Astrocyte of the hippocampus (primary cell): ENCODE measurements at places on chromosomes 1 and 21.

DNA sequence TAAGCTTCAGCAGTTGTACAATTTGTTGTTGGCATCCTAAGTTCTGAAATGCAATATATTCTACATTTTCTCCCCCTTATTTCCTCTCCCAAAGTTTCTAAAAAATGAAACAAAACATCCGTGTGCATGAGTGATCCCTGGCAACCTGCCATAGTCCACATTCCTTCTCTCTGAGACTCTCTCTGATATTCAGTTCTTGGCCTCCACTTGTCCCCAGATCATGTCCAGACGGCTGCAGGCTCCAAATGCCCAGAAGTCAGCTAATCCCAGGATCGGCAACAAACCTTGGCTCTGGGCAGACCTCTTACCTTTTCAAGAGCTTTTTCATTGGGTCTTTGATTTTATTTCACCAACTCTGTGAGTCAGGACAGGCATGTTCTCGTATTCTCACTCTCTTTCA, 187.8 kb downstream of the ETS2 start:
- DNase-seq: peak; percentile 92

DNA sequence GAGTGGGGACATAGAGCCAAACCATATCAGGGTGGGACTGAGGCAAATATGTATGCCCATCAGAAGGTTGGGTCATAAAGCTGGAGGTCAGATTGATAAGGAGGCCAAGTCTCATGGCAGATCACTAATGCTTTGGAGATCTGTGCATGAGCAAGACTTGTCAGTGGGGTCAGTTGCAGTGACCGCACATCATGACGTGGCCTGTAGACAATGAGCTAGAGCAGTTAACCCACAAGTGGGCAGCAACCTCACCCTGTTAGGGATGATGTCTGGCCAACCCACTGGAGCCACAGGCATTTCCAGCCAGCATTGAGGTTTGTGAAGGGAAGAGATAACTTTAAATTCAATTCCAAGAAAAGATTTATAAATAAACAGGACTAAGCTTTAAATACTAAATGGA, 66.7 kb downstream of the XCL1 start:
- peak; percentile 90 for DNase-seq

- DNase-seq: peak; percentile 97
These were observed at the start of gene CENPS for GRCh38 chr1:10430216-10431069. CENPS (plus strand) TSS chr1:10430433; CDS start chr1:10430518, 85 bp downstream.

GRCh38 chr1:113835686-113836290, 23.5 kb upstream of the RSBN1 start:
- DNase-seq: peak; percentile 60

GRCh38 chr1:151934048-151934493, 24.8 kb upstream of the THEM4 start:
- peak; percentile 79 for DNase-seq

DNA sequence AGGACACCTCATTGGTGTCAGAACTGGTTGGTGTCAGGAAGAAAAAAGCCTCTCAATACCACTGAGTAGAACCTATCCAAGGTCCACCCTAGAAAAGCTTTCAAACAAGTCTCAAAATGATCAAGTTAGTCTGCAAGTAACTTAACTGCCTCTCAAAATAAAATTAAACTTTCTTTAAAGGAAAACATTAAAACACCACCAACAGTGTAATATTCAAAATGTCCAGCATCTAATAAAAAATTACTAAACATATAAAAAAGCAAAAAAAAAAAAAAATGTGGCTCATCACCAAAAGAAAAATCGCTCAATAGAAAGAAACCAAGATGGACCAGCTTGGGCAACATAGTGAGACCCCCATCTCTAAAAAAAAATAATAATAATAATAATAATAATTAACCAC, 18.7 kb upstream of the OLFML2B start:
- no peak for DNase-seq

GRCh38 chr1:203038217-203038741, 12.0 kb downstream of the PPFIA4 start:
- DNase-seq: peak; percentile 93

DNA sequence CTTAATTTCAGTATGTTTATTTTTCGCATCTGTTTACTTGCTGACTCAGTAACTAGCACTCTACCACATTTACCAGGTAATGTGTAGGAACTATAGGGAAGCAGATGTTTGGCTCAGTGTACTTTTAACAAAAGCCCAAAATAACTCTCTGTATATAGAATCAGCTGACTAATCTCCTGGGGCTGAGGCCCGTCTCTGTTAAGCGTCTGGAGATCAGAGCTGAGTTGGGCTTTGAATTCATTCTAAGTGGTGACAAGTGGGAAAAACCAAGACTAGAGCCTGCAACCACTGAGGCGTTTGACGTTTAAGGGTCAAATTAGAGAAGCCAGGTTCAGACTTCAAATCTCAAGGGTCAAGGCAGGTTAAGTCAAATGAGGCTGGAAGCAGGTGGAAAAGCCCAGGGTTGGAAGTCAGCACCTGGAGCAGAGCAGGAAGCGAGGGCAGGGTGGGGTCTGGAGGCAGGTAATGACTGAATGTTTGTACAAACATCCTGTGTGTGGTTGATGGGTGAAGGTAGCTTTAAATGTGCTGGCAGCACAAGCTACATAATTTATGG, 56.8 kb upstream of the LYST start:
- DNase-seq: no peak

DNA sequence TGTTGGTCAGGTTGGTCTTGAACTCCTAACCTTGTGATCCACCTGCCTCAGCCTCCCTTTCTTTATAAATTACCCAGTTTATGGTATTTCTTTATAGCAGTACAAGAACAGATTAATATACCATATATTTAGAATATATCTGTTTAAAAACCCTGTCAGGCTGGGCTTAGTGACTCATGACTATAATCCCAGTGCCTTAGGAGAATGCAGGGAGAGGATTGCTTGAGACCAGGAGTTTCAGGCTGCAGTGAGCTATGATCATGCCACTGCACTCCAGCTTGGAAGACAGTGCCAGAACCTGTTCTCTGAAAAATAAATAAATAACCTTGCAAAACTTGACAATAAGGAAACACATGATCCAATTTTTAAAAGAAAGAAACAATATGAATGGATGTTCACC, 43.9 kb downstream of the ZNF684 start:
- DNase-seq: no peak

DNA sequence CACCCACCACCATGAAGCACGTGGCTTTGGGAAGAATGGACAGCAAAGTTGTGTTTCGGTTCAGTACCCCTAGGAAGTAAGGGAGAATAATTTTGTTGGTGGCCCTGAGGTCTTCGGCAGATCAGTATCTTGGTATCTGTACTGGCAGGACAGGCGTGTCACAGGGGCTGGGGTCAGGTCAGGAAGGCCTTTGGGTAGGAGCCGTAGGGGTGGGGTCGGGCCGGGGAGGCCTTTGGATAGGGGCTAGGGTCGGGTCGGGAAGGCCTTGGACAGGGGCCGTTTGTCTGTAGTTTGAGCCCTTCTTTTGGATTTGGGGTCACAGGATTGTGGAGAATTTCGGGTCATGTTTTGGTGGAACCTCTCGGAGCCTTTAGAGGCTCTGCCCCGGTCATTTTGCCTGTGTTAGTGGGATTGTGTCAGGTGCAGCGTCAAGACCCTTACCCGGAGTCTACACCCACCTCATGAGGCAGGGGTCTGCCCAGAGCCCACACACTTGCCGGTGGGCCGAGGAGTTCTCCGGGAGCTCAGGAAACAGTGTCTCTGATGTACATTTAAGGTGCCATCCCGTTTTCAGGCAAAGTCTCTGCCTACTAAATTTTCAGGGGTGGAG, 75.3 kb upstream of the COL6A1 start:
- no peak for DNase-seq

GRCh38 chr1:155859881-155860871, 809 bp downstream of the SYT11 start:
- DNase-seq: peak; percentile 97

- no peak for DNase-seq
These were observed 356.9 kb upstream of the RUNX1 start for GRCh38 chr21:35405981-35406380.

GRCh38 chr1:160420881-160421842, 20.8 kb downstream of the VANGL2 start:
- no peak for DNase-seq

- no peak for DNase-seq
These were observed 495.5 kb upstream of the RGS18 start for GRCh38 chr1:191662746-191663145.

- DNase-seq: no peak
These were observed 156.9 kb upstream of the NBPF11 start for GRCh38 chr1:148308832-148309458.

DNA sequence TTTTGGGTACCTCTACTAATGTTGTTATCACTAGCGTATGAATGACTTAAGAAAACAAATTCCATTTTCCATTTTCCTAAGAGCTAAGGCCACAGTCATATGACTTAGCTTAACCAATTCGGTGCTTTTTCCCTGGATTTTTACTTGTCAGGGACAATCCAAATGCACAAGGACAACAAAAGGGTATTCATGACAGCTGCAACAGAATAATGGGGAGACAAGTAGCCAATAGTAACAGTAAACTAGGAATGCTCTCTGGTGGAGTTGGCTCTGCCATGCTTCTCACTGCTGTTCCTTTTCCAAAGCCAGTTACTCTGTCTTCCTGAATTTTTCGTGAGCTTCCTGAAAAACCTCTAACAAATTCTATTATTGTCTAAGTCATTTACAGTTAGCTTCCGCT, 52.9 kb downstream of the LRRIQ3 start:
- no peak for DNase-seq

- DNase-seq: no peak
These were observed 41.0 kb upstream of the IFFO2 start for GRCh38 chr1:18997508-18997907.

GRCh38 chr1:66443793-66444192, 90.2 kb upstream of the SGIP1 start:
- no peak for DNase-seq

- peak; percentile 67 for DNase-seq
These were observed 16.2 kb upstream of the TSNAX start for GRCh38 chr1:231512147-231512698.

DNA sequence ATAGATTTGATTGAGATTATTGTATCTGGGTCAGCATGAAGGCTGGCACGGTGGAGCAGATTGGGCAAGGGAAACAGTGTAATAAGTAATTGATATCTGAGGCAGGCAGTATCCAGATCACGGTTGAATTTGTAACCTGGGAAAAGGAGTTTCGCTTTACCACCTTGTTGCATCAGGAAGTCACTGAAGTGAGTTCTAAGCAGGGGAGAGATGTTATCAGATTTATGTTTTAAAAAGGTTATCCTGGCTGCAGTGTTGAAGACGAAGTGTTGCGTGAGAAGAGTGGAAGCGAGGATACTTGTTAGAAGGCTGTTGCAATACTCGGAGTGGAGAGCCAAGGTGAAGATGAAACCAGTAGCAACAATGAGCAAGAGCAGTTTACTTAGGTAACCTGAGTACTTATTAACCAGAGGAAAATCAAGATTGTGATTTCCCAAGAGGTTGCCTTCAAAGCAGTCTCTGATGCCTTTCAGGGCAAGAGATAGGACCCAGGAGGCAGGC, 77.8 kb downstream of the LHX9 start:
- DNase-seq: no peak

GRCh38 chr1:205593532-205593931, 38.3 kb downstream of the ELK4 start:
- no peak for DNase-seq

- DNase-seq: no peak
These were observed 220.1 kb downstream of the ST6GALNAC3 start for GRCh38 chr1:76294482-76295194.

DNA sequence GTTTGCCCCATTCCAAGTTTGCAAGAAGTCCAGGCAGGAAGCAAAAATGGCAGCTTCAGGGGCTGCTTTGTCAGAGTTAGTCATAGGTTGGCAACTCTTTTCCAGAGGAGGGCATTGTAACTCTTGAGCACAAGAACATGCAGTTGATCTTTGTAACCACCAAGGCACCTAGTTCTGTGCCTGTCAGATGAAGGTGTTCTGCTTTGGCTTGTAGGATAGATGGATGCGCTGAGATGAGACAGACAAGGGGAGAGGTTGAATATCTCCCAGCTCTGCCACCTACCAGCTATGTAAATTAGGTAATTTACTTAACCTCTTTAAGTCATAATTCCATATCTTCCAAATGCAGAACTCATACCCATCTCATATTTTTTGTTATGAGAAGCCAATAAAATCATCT, 89.3 kb downstream of the ZNF648 start:
- DNase-seq: no peak

DNA sequence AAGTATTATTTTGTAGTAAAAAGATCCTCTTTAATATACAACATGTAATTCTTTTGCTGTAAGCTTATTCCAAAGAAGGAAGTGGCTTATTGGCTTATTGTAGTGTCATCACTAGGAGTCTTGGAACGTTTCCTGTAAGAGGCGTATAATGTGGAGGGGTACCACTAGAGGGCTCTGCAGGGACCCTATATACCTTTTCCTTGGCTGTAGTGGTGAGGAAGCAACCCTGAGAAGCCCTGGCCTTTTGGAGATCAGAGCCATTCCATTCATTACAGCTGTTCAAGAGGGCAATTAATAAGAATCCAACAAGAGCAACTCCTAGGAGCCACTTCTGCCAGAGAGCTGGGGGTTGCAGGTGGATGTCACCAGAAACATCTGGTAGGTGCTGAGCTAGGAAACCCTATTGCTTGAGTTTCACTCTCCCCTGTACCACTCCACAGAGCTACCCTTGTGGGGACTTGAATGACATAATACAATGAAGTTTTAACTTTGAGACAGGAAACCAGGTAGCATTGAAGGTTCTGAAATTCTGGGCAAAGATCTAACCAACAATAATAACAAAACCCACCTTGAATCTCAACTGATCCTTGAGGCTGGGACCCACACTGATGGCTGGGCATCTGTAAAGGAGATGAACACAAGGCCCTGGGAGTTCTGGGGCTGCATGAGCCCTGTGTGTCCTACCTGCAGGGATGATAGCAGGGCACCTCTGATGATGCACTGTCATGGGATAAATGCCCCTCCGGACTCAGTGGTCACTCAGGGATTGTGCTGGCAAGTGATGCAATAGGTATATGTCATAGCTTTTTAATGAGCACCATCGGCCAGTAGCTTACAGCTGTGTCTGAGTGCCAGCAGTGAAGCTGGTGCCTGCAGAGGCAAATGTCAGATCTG, 160.2 kb upstream of the COA6 start:
- peak; percentile 63 for DNase-seq

DNA sequence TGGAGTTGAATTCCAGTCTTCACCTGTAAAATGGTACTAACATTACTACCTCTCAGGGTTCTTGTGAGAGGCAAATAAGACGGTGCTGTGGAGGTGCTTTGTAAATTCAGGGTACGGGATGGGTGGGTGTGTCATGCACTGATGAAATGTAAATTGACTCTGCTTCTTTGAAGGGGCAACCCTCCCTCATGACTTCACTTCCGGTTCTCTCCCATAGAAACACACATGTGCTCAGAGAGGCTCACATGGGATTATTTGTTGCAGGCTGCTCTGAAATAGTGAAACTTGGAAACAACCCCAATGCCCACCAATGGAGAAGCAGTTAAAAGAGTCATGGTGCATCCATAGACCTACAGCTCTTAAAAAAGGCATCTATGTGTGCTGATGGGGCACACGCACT, 44.9 kb upstream of the SCMH1 start:
- DNase-seq: no peak

GRCh38 chr1:248805876-248806275, 19.8 kb downstream of the SH3BP5L start:
- no peak for DNase-seq

GRCh38 chr1:17193222-17194132, 11.5 kb upstream of the PADI1 start:
- DNase-seq: peak; percentile 50

- DNase-seq: no peak
These were observed 268.9 kb downstream of the TGFB2 start for GRCh38 chr1:218614031-218614430.

- no peak for DNase-seq
These were observed 22.6 kb downstream of the ITGB2 start for GRCh38 chr21:44898011-44898488.
